ENCODE measurements at places on chromosomes 13 and 19. TPM values are rescaled to one million over a fixed set of nuclear protein-coding genes. Genes with fewer than 3 reads are reported as not detected.

The NALCN gene
- total RNA-seq, result not detected

The URAD gene
- not detected for total RNA-seq

The C1QTNF9B gene
- total RNA-seq, result not detected

The ERICH4 gene
- total RNA-seq, result not detected

The CYP2A7 gene
- not detected for total RNA-seq

The RDH8 gene
- total RNA-seq, result not detected

The CYP4F12 gene
- not detected for total RNA-seq

The CDX2 gene
- total RNA-seq, result not detected

The SCN1B gene
- 1.2 TPM for total RNA-seq

The MEDAG gene
- not detected for total RNA-seq

The CLEC17A gene
- not detected for total RNA-seq

The VSTM2B gene
- total RNA-seq, result not detected

The UBE2S gene
- 202 TPM for total RNA-seq

The ZNF808 gene
- 38.4 TPM for total RNA-seq

The CNN1 gene
- total RNA-seq, result 16.2 TPM

The ZNF700 gene
- total RNA-seq, result 23.3 TPM

The ZNF729 gene
- not detected for total RNA-seq

The SYNGR4 gene
- not detected for total RNA-seq

The PCDH20 gene
- total RNA-seq, result 4.3 TPM

The PBX4 gene
- 7.1 TPM for total RNA-seq

The ELF1 gene
- 50.9 TPM for total RNA-seq

The ZNF837 gene
- 3.8 TPM for total RNA-seq

The HIPK4 gene
- total RNA-seq, result not detected

The SERPINE3 gene
- not detected for total RNA-seq

The BEST2 gene
- 0.61 TPM for total RNA-seq

The ZNF600 gene
- total RNA-seq, result 27.6 TPM

The MPV17L2 gene
- 21.8 TPM for total RNA-seq

The FOSB gene
- total RNA-seq, result 1.6 TPM

The GPR108 gene
- 113 TPM for total RNA-seq

The KLK1 gene
- 0.82 TPM for total RNA-seq

The PSG7 gene
- not detected for total RNA-seq

The ZNF283 gene
- total RNA-seq, result 6.8 TPM

The CDK8 gene
- total RNA-seq, result 29.4 TPM

The F10 gene
- total RNA-seq, result 32.2 TPM

The RHPN2 gene
- total RNA-seq, result 52.0 TPM

The FAM216B gene
- not detected for total RNA-seq

The METTL21C gene
- not detected for total RNA-seq

The ALG11 gene
- 48.2 TPM for total RNA-seq

The NOVA2 gene
- 2.4 TPM for total RNA-seq

The C19orf85 gene
- total RNA-seq, result 3.1 TPM

The C1QTNF9 gene
- total RNA-seq, result not detected

The BCL2L12 gene
- total RNA-seq, result 107 TPM

The NLRP5 gene
- not detected for total RNA-seq

The COX6B2 gene
- 0.59 TPM for total RNA-seq

The C2CD4C gene
- 5.6 TPM for total RNA-seq

The HCN2 gene
- 0.15 TPM for total RNA-seq

The KCNJ14 gene
- 1.1 TPM for total RNA-seq

The CXCL17 gene
- not detected for total RNA-seq

The CYP4F2 gene
- total RNA-seq, result not detected

The CYP4F8 gene
- not detected for total RNA-seq

The ACER1 gene
- total RNA-seq, result not detected

The PRR19 gene
- 1.4 TPM for total RNA-seq

The PTH2 gene
- not detected for total RNA-seq
